NCI-H2081 (cell line): ENCODE measurements at places on chromosomes 5 and 9.

- no peak for DNase-seq
Measured at GRCh38 chr5:59275170-59275509, 618.4 kb downstream of the PDE4D start.

DNA sequence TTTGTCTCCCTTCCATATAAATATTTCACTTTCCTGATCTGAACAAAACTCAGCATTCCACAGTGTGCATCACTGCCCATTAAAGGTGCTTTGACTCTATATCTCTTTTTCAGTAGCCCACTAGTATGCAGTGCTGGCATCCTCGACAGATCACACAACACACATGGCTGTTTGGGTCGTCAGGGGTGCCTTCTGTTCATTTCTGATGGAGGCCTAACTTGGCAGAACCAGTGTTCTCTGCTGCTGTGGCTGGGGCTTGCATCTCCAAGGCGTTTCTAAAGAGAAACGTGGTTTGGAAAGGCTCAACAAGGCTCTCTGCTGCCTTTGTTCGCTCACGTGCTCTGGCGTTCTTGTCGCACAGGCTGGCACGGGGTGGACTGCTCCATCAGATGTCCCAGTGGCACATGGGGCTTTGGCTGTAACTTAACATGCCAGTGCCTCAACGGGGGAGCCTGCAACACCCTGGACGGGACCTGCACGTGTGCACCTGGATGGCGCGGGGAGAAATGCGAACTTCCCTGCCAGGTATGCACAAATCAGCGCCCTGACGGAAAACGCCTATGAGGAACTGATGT is 97.7 kb upstream of the PRRC1 start:
- no peak for DNase-seq

- peak; percentile 65 for DNase-seq
Measured at GRCh38 chr5:76256116-76256889, 146.8 kb upstream of the IQGAP2 start.

DNA sequence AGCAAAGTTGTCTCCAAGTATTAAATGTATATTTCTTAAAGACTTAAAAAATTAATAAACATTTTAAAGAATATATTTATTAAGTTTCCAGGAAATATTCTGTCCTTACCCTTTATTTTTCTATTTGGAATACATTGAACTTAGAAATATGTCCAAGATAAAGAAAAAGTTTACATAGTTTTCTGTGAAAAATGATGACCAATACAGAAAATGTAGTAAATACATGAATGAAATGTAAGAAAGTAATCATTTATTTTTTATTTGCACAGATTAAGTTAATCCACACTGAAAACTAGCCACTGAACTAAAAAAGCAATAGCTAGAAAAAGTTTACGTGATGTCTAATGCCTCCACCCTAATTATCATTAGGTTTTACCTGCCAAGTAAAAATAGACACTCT is 273.2 kb downstream of the ARL15 start:
- no peak for DNase-seq

DNA sequence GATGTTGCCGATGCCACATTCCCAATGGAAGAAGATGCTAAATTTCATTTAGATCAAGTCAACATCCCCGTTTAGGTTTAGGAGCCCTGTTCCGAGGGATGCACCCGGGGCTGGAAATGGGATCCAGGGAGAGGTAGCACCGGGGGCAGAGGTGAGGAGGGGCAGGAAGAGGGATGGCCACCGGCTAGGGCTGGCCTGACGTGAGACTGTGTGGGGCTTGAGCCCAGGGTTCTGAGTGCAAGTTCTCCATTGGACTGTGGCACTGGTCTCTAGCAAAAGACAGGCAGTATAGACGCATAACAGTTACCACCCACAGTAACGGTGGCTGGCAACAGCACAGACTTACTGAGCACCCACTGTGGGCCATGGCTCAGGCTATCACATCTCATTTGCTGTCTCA is 209.0 kb upstream of the MVB12B start:
- DNase-seq = no peak

DNA sequence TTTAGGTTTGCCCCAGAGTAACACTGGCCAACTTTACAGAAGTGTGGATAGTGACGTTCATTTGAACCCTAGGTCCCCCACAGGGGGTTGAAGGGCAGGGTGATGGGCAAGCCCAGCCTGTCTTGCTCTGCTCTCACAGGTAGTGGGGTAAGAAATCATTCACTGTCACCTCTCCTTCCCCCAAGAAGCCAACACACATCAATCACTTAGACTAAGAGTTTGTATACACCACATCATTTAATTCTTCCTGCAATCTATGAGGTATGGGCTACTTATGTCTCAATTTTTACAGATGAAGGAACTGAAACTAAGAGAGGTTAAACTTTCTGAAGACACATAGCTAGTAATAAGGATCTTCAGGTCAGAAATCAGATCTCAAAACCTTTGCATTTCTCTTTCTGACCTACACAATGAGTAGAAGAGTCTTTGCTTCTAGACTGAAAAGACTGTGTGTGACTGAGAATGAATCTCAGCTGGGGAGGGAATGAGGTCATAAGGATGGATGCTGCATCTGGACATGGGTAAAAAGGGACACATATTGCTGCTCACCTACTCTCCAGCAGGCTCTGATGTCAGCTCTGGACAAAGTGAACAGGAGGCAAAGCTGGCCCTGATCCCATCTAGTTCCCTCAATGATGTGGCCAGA is 81.0 kb upstream of the EQTN start:
- no peak for DNase-seq

DNA sequence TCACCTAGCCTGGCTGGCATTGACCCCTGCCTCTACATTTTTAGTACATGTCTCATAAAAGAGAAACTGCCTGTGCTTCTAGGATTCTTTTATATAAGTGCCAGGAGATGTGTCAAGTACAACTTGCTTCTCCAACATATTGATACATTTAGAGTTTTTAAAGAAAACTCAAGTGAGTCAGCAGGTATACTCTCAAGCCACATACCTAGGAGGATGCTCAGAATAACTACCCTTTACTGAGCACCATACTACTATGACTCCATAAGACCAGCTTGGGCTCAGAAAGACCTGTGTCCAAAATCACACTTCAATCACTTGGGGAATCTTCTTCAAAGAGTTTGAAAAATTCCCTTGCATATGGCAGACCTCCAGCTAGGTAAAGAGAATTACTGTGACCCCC is 389.8 kb upstream of the SLC24A2 start:
- DNase-seq = no peak

DNA sequence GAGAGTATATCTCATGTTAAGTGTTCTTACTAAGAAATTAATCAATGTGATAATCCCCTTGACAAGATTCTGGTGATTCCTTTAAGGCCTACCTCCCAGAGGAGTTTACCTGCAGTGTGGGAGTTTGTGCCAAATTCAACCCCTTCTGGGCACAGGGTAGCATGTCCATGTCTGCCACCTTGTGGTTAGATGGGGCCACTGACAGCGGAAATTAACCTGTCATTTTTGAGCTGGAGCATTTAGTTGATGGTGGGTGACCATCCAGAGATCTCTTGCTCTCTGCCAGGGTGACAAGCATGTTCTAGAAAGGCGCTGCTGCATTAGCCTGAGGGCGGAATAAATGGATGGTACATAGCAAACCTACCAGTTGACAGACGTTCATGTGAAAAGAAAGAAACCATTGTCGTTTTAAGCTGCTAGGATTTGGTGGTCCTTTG is 132.2 kb downstream of the FBXO4 start:
- peak; percentile 71 for DNase-seq

DNA sequence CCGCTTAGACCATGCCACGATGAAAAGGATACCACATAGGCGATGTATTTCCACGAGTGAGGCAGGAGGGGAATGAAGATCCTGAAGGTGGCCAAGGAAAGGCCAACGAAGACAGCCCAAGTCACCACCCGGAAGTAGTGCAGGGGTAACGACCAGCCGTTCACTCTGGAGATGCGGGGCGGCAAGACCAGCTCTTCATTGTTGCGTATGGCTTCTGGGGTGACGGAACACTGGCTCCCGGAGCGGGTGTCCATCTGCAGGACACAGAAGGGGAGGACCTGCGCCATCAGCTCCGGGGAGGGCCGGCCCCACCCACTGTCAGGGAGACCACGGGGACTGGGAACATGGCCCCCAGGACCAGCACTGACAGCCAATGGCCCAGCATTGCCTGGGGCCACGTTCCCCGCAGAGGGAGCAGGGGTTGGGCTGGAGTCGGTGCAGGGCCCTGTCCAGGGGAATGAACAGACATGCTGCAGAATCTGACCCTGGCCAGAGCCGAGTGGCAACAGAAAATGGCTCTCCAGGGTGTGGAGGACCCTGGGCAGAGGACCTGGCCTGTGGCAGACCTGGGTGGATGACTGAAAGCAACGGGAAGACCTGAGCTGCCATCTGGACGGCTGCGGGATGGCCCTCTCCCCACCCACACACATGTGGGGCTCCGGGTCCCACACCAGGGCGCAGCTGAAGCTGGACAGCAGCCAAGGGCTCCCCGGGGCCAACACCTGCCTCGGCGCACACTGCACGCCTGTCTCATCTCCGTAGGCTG is 17.7 kb downstream of the ZDHHC11B start:
- DNase-seq = no peak

DNA sequence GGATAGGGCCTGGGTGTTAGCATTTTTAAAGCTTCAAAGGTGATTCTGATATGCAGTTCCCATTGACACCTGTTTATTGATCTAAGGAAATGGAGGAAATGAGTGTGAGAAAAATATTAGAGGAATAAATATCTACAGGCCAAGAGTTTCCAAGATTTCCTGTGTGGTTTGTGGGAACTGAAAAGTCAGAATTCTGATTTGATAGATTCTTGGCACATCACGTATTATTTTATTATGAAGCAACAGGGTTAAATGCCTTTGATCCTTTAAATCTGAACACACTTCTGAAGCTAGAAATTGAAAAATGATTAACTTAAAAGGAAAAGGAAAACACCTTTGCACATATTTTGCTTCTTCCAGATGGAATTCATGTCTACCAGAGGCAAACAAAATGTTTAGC is 113.7 kb downstream of the CD180 start:
- DNase-seq = no peak

- DNase-seq = no peak
Measured at GRCh38 chr5:149410071-149410470, 31.0 kb upstream of the IL17B start.

DNA sequence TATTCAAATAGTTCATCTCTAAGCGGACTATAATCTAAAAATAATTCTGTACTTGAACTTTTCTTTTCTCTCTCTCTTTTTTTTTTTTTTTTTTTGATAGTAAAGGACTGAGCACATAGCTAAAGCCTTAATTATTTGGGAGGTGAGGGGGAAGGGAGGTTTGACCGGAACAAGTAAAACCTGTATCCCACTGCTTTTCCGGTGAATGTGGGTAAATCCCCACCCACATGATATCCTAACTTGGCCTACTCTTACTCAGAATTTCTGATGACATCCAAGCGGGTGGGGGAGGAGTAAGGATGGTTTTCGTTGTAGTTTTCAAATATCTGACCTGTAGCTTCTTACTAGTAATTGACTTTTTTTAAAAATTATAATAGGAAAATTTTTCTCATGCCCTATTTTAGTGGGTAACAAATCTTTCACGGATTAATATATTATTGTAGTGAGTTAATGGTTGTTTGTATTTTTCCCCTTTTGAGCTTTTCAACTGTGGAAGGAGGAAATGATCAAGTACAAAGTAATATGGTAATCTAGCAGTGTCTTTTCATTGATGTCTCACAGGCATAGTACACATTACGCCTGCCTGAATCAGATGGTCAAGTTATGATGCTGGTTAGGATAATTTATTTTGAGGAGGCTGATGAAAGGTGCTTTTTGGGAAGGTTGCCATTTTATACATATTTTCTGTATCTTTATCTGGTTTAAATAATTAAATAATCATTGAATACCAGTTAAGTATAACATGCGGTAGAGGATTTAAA is 2.2 kb upstream of the ELL2 start:
- DNase-seq = no peak

GRCh38 chr5:126519637-126520592 is 75.1 kb downstream of the ALDH7A1 start:
- DNase-seq = no peak

GRCh38 chr9:130535818-130536521 is 43.4 kb upstream of the FUBP3 start:
- no peak for DNase-seq

- no peak for DNase-seq
Measured at GRCh38 chr9:3455094-3455493, 70.7 kb downstream of the RFX3 start.

GRCh38 chr5:957748-958485 is 50.7 kb upstream of the NKD2 start:
- DNase-seq = no peak

DNA sequence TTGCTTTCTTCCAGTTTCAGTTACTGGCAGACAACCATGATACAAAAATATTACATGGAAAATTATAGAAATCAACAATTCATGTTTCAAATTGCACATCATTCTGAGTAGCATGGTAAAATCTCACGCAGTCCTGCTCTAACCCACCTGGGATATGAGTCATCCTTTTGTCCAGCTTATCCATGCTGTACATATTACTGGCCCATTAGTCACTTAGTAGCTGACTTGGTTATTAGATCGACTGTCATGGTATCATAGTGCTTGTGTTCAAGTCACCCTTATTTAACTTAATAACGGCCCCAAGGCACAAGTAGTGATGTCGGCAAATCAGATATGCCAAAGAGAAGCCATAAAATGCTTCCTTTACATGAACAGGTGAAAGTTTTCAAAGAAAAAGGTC is 41.2 kb downstream of the NADK2 start:
- DNase-seq = no peak

GRCh38 chr9:71806901-71807307 is 38.6 kb upstream of the CEMIP2 start:
- peak; percentile 80 for DNase-seq

- DNase-seq = no peak
Measured at GRCh38 chr5:53678981-53679660, 118.7 kb downstream of the NDUFS4 start.
